ENCODE measurements at places on chromosomes 1 and 21.

DNA sequence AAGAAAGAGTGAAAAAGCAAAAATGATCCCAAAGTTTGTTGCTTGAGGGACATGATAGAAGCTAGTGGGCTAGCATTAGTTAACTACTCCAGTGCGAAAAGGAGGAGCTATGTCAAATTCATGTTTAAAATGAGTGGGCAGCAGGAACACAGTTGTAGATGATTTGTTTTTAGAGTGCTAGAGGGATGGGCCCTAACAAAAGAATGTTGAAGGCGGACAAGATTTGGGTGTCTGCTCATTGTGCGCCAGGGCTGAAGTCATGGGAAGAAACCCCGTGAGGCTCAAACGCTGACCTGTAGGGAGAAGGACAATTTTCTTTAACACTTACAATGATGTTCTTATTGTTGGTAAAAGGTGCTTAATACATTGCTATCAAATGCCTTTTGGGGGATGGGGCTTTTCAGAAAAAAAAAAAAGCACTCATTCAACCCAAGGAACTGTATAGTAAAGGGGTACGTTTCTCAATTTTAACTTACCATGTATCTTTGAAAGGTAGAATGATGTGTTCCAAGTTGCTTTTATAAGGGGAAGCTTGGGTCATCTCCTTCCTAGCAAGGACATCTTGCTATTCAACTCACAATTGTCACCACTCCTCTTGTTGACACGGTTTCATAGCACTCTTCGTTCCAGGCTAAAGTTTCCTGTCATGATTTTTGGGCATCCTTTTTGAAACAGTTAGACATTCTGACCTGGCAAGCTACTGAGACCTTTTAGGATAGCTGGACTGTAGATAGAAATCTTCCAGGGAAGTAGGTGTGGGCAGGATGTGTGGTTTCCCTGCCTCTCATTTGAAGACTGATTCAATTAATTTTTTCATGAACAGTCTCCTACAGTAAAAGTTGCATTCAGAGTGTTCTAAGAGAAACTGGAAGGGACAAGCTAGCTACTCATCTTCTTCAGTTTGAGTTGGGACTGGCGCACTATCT lies 53.0 kb upstream of the CNN3 start:
- no peak for DNase-seq

- peak; percentile 47 for DNase-seq
Measured at GRCh38 chr1:160834945-160835565, 27.6 kb downstream of the CD244 start.

- no peak for DNase-seq
Measured at GRCh38 chr21:30164796-30165195, 1.8 kb downstream of the CLDN17 start.

DNA sequence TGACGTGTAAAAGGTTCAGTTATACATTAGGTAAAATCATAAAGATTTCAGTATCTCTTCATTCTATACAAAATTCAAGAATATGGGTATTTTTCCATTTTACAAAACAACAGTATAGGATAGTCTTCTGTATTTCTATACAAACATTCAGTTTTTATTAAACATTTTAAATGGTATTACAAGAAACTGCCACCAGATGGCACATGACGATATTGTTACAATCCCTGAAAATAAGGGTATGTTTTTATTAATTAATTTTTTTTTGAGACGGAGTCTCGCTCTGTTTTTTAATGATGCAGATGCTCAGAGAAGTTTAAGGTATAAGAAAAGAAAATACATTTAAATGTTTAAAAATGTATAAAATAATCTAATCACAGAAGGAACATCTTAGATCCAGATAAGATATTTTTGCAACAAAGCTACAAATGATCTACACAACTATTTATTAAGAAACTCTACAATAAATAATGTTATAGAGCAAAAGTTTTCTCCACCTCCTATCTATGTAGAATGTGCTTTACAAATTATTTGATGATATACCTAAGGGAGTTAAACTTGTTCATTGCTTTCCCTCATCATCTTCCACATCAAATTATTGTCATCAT lies 23.5 kb upstream of the RSBN1 start:
- DNase-seq = peak; percentile 11

- DNase-seq = no peak
Measured at GRCh38 chr1:156936721-156937220, 16.3 kb downstream of the LRRC71 start.

GRCh38 chr1:152344438-152344837 lies 15.4 kb downstream of the FLG2 start:
- no peak for DNase-seq

DNA sequence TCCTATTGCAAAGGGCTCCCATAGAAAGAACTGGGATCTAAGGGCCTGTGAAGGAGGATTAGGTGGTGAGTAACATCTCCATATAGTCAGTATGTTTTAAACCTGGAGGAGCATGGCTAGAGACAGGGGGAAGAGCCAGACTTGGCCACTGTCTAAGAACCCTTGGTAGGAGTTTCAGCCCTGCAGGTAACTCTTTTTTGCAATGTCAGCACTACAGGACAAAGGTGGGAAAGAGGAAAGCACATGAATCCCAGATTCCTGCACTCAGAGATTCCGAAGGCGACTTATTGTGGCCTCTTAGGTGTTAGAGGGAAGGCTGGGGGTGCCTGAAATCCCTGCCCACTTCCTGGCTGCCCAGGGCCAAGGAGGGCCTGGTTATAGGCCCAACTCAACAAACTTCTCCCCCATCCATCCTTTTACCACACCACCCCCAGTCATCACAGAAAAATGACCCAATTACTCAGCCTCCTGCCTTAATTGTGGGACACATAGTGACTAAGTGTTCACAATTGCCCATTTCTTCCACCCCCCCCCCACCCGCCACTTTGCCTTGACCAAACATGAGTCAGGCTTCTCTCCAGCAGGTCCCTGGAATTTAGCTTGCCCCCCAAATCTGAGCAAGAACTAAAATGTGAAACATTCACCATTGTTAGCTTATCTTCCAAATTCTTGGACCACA lies 1.9 kb upstream of the NTNG1 start:
- DNase-seq = no peak
